ENCODE measurements at places on chromosomes 12 and 14.

- no peak for DNase-seq
These were observed 183.3 kb downstream of the EFCAB11 start for GRCh38 chr14:89771251-89771650.

DNA sequence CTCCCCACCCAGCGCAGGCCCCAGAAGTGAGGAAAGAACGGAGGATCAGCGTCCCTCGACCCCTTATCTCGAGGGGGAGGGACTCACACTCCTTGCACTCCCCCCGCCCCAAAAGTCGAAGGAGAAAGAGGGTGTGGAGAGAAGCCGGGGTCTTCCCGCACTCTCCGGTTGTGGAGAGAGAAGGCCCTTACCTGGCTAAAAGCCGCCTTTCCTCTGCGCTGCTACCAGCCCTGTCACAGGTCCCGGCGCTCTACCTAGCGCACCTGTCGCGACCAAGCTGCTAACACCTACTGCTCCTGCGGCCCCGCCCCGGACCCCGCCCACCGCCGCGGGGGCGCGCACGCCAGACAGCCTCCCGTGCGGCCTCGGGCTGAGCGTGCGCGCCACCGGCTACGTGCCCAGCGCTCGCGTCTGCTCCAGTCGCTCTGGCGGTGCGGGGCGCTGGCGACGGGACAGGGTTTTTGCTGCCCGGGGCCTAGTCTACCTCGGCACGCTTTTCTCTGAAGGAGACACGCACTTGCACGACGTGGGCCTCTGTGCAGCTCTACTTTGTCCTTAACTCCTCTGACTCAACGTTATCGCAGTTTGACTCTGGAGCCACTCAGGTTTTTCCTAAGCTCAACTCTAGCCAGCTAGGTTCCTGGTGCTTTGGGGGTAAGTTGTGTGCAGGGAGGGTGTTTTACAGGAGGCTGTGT lies at the start of gene LIMA1:
Gene LIMA1, minus strand, starts transcription at position 292 of the 695 bp plus-strand sequence. CDS start 34,769 bp downstream, outside the sequence.
- peak; percentile 88 for DNase-seq

DNA sequence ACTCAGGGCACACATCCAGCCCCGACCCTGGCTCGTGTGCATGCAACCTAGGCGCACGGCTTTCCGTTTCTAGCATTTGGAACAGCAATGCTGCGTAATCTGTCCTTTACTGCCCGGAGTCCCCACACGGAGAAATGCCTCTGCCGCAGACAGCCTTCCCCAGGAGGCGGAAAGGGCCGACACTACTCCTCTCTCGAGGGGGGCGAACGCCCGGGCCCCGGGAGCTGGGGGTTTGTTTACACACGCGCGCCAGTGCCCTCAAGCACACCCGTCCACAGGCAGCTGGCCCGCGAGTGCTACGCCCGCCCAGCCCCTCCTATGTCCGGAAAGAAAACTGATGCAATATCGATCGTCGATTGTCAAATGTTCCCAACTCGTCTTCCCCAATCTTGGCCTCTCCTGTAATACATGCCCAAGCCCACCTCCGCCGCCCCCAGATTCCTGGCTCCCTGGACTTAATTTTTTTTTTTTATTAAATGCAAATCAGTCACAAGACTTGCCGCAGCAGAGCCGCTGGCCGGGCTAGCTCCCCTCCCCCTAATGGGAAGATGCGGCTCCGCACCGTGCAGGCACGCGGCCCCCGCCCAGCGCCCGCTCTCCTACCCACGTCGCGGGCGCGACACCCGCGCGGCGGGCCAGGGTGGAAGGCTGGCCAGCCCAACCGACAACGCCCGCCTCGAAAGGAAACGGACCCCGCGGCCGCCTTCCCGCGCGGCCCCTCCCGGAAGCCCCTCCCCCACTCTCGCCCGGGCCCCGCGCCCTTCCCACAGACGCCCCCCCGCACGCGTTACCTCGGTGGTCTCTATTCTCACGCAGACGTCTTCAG lies 642 bp downstream of the SLC38A2 start:
- peak; percentile 80 for DNase-seq

GRCh38 chr14:58152014-58152857 lies at the start of gene ARMH4:
TSS of gene ARMH4 (minus strand) at chr14:58152213. CDS start at chr14:58139358, 12,855 bp downstream.
- peak; percentile 86 for DNase-seq

DNA sequence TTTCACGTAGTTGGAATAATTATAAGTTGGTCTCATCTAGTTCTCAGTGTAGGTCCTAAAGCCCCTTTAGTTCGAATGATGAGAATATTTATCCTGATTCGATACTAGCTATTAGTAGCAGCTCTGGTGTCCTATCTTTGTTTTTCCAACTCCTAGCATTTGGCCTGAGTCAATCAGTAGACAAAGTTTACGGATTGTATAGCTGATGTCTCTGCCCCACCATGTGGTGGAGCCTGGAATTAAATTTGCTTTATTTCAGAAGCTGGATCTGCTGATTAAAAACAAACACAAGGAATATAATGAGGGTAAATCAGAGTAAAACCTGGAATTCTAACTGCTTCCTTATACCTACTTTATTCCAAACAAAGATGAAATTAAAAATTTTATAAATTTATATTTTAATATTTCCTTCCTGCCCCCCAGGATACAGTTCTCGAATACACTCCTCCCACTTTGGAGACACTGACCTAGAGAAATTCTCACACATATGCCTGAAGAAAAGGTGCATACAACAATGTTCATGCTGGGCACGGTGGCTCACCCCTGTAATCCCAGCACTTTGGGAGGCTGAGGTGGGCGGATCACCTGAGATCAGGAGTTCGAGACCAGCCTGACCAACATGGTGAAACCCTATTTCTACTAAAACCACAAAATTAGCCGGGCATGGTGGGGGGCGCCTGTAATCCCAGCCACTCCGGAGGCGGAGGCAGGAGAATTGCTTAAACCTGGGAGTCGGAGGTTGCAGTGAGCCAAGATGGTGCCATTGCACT lies 7.6 kb upstream of the BRMS1L start:
- DNase-seq: peak; percentile 59

GRCh38 chr14:23936084-23936829 lies 17.3 kb upstream of the DHRS4 start:
- DNase-seq: no peak

- DNase-seq: no peak
These were observed 105.1 kb downstream of the GXYLT1 start for GRCh38 chr12:42039577-42039976.
